ENCODE measurements at places on chromosomes 12 and 14.

- no peak for DNase-seq
These were observed 146.4 kb upstream of the KRR1 start for GRCh38 chr12:75657831-75658230.

DNA sequence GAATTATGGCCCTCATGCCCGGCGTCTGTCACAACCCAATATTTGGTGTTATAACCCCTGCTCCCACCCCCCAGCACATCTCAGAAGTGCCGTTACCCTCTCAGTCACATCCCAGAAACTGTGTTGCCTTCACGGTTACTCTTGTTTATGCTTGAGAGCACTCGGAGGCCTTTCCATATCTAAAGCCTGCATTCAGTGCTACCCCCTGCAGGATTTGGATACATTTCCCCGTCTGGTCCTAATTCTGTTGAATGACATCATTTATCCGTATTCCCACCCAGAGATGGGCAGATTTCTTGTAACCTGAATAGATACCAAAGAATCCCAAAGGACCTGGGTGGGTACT, 19.1 kb upstream of the FOS start:
- DNase-seq = no peak

DNA sequence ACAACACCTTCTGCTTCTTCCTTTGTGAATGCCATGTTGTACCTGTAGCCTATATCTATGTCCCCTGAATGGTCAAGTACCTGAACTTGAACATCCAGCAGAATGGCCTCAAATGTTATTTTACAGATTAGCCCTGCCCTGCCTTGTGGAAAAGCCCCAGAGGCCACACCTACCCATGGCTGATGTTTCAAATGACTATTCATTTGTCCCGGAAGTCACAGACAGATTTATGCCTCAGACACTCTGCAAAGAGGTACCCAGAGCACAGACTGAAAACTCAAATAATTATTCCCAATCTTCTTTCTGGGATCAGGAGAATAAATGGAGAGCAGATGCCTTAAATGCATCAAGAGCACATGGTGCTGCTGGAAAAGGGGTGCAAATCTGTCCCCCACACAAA, 13.0 kb upstream of the DPF3 start:
- DNase-seq = no peak

- DNase-seq = no peak
These were observed 20.4 kb upstream of the HSP90B1 start for GRCh38 chr12:103909811-103910210.

DNA sequence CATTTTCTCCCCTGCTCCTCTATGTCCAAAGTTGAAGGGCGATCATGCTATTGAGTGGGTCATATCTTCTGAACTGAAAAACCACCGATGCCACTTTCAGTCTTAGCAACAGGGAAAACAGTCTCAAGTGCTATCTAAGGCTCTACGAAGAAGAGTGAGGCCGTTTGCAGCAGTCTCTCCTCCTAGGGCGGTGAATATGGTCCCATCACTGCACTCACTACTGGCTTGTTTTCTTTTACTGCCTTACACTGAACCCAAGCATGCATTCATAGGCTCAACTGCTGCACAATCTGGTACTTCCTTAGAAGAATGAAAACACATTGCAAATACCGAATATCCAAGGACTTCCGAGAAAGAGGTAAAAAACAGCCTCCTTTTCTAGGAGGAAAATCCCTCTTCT, 92.1 kb downstream of the DNAH10 start:
- DNase-seq = no peak

Measured in stimulated activated CD8-positive, alpha-beta memory T cell treated with anti-CD3 and anti-CD28 coated beads, Interleukin-7, amount 100 ng/mL, for 4 hours (primary cell).